Activated T-cell treated with anti-CD3 and anti-CD28 coated beads for 48 hours (primary cell): ENCODE measurements at places on chromosomes 1 and 21.

DNA sequence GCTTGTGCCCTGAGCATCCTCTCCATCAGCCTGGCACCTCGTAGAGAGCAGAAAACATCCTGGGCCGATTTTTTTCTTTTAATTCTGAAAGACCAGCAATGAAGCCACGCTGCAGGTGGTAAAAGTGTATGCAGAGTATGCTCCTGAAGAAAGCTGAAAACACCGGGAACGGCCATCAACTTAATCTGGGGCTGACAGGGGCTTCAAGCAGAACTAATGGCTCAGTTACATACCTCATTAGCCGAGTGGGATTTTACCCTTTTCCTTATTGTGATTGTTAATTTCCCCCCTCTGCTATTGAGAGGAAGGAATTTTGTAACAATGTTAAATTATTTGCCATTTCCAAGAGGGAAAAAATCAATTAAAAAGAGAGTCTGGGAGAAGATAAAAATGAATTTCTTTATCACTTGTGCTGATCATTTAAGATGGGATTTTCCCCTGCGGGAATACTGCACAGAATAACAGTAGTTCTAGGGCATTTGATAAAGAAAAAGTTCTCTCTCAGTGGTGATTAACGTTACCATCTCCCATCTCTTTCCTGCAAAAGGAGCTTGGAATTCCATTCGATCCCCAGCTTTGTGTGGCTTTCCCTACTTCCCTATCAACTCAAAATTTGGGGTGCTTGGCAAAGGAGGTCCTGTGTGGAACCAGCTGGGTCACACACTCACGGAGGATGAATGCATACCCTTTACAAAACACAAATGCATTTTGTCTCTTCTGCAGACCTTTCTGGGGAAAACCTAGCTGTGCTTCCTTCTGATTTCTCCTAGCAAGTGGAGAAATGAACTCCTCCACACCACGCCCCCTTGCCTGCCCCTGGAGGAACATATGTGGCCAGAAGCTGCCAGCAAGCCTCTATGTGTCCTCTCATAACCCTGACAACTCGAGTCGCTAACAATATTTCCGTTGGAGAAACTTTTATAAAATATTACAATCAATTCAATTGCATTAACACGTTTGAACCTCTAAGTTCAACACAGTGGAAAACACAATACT, 70.9 kb downstream of the RRAGC start:
- DNase-seq = no peak

DNA sequence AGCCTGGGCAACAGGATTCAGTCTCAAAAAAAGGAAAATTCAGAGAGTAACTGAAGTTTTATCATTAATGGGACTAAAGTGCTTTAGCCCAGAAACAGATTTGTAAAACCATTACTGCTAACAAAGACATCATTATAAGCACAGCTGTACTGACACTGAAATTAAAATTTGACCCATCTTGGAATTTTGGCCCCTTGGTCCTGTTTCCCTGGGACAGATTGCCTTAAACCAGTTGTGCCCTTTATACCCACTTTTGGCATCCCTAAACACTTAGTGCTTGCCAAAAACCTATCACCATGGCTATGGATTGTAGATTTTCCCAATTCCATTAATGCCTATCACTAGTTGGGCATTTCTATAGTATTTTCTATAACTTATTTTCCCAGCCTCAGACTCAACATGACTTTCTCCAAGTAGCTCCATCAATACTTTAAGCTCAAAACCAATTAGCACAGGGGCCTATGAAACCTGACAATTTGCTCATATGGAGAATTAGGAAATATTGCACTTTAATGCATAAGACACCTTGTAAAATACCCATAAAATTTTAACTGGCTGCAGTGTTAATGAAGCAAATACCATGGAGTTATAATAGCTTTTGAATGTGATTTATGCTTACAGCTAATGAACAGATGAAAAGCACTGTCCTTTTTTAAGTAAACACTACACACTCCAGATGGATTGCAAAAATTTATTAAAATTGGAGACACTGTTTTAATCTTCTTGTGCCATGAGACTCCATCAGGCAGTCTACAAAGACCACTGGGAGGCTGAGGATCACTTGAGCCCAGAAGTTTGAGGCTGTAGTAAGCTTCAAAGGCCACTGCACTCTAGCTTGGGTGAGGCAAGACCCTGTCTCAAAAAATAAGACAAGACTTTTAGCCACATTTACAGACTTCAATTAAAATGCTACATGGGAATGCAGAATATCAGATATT, 4.3 kb downstream of the GAS5 start:
- no peak for DNase-seq

DNA sequence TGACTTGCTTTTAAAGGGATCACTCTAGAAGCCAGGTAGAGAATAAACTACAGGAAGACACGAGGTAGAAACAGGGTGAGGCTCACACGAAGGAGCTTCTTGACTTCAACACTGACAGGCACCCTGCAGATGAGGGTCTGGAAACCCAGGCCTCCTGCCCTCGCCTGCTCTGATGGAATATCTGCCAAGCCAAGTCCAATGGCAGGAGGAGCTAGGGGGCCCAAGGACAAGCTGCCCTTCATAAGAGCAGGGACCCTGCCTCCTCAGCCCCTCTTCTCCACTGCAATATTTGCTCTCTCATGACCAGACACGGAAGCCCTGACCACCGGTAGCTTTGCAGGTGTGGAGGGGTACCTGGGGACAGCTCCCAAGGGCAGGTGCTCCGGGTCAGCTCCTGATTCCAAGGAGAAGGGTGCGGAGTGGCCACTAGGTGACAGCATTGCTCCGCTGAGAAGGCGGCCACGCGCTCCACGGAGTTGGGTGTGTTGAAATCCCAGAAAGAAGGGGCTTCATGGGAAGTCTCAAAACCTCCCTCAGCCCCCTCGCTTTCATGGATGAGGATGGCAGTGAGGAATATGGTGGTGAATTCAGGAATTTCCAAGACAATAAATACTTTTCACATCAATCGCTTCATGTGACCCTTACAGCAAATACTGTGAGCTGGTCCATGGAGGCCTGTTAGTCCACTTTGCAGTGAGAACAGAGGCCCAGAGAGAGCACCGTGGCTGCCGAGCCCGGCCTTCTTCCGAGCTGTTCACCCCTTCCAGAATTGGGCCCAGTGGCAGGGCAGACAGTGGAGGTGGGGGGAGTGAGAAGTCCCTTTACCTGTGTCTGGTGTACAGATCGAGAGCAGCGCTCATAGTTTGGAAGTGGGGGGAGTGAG, 33.2 kb upstream of the PAX7 start:
- DNase-seq = peak; percentile 44

GRCh38 chr1:21185221-21185731, 8.6 kb upstream of the EIF4G3 start:
- DNase-seq = no peak

GRCh38 chr1:27648602-27649305, 13.8 kb upstream of the FGR start:
- DNase-seq = no peak

GRCh38 chr1:226734611-226735153, 4.4 kb downstream of the ITPKB start:
- no peak for DNase-seq

DNA sequence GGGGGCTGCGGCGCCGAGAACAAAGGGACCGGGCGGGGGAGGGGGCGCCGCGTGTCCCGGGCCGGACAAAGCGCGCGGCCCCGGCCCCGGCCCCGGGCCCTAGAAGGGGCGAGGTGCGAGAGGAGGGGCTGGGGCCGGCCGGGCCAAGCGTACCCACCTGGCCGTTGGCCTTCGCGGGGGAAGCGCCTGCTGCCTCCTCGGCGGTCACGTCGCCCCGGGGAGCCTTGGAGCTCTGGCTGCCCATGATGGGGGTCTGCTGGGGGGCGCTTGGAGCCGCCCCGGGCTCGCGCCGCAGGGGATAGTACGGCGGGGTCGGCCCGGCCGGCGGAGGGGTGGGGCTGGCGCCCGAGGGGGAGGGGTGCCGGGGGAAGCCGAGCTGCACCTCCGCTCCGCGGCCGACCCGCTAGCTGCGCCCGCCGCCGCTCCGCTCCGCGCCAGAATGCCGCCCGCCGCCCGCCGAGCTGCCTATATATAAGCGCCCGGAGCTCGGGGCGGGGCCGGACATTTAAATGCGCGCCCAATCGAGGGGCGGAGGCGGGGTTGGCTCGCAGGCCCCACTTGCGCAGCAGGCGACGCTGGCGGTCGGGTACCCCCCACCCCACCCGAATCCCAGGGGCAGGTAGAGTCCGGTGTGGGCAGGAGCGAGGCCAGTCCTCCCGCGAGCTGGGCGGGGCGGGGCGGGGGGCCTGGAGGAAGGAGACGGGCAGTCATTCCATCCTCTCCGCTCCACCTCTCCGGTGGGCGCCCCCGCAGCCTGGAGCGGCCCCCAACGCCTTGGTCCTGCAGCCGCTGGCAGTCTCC, at the start of gene MARCKSL1:
Gene MARCKSL1 (minus strand): TSS at position 444 of the 801 bp plus-strand sequence. CDS start 200 bp downstream, at position 244.
- peak; percentile 81 for DNase-seq

DNA sequence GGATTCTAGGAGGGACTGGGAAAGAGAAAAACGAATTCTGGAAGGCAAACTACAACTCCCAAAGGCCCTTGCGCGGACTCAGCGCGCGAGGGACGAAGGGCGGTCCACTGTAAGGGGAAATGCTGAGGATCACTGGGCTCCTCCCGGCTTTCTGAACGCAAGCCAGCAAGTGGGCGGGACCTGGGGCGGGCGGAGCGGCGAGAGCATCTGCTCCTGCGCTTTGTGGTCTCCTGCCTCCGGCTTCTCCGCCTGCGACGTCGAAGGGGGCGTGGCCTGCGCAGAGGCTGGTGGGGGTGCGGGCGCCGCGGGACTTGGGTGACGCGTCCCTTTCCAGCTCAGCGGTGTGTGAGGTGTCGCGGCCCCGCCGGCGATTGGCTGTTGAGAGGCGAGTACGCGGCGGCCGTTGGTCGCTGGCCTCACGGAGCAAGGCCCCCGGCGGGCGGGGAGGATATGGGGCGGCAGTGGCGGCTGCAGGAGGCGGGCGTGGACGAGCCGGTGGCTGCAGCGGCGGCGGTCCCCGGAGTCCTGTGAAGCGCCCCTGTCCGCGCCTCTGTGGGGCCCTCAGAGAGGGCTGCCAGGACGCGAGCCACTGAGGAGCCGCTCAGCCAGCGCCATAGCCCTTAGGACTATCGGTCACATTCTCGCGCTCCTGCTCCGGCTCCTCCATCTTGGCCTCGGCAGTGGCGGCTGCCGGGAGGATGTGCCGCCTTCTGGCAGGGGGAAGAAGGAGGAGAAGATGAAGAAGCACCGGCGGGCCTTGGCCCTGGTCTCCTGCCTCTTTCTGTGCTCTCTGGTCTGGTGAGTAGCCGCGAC, at the start of gene SUCO:
Gene SUCO (plus strand): TSS at position 451 of the 813 bp plus-strand sequence. CDS start 286 bp downstream, at position 737.
- peak; percentile 100 for DNase-seq

- no peak for DNase-seq
These were observed 500.0 kb upstream of the RUNX1 start for GRCh38 chr21:35548904-35549615.

DNA sequence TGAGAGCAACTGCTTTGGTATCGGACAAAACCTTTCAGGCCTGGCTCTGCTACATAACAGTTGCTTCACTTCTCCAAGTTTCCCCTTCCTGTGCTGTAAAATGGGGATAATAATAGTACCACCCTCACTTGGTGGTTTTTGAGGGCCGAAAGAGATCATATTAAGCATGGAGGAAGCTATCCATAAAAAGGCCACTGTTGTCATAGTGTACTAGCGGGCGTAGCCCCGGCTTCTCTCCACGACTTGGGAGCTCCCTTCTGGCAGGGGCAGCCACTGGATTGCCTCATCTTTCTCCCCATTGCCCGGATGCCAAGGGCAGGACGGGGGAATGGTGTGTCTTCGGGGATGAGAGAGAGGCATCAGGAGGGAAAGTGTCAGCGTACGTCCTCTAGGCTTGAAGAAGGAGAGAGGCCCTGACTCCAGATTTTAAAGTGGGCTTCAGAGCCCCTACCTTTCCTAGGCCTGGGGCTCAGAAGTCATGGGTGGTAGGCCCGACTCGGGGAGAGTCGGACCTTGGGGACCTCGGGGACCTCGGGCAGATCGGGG, 548 bp upstream of the MFSD2A start:
- DNase-seq = no peak

DNA sequence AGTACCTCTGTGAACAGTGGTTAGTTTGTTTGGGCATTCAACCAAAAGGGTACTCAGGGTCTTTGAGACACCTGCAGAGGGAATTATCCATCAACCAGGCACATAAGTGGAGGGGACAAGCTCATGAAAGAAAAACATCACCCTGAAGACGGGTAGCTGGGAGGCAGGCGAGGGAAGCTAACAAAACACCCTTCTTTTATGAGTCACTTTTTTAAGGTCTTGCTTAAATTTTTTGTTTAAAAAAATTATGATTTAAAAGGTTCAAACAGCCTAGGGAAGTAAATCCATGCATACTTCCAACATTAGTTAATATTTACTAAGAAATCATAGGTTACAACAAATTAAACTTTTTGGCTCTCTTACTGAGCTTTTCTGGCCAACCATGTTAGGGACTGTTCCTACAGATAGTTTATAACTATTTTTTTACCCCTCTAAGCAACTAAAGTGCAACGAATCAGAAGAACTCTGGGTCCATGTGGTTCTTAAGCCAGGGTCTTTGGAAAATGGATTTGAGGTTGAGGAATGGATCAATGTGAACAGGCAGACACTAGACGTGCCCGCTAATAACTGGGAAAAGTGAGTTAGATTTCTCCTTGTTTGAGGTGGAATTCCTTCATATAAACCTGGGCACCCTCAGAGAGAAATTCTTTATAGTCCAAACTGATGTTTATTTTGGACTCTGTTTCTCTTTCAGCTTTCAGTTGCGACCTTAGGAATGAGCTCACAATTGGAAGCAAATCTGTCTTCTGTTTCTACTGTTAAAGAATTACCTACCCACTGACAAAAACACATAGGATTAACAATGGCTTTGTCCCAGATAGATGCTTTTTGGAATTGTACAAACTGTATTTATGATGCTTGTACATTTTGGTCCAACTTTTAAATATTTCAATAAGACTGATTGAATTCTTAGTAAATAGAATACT, 123.0 kb downstream of the LYPLAL1 start:
- no peak for DNase-seq
